EH (cell line): ENCODE measurements at places on chromosomes 16 and 17.
A peak's percentile ranks its signal among the peaks of the same experiment; 100 is the strongest.

GRCh38 chr16:56203052-56203451 lies 11.8 kb downstream of the GNAO1 start:
- DNase-seq, result peak; percentile 58

DNA sequence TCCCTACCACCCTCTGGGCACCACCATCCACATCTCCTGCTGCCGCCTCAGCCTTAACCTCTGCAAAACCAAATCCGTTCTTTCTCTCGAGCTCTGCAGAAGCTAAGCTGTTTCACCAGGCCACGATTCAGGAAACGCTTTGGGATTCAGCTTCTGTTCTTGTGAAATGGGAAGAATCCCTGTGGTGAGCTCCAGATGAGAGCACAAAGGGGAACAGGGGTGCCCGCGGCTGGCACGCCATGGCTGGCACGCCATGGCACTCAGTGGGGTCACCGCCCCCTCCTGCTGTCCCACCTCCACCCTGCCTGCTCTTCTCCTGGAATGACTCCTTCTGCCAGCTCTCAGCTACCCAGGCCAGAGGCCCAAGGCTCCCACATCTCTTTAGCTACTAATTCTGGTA lies 5.7 kb downstream of the QPRT start:
- DNase-seq, result no peak

GRCh38 chr16:30715750-30716445 lies 16.9 kb downstream of the SRCAP start:
- peak; percentile 72 for DNase-seq

- DNase-seq, result no peak
Measured at GRCh38 chr16:73368715-73369114, 320.8 kb upstream of the ZFHX3 start.

- no peak for DNase-seq
Measured at GRCh38 chr17:9330611-9331271, 244.9 kb downstream of the STX8 start.

DNA sequence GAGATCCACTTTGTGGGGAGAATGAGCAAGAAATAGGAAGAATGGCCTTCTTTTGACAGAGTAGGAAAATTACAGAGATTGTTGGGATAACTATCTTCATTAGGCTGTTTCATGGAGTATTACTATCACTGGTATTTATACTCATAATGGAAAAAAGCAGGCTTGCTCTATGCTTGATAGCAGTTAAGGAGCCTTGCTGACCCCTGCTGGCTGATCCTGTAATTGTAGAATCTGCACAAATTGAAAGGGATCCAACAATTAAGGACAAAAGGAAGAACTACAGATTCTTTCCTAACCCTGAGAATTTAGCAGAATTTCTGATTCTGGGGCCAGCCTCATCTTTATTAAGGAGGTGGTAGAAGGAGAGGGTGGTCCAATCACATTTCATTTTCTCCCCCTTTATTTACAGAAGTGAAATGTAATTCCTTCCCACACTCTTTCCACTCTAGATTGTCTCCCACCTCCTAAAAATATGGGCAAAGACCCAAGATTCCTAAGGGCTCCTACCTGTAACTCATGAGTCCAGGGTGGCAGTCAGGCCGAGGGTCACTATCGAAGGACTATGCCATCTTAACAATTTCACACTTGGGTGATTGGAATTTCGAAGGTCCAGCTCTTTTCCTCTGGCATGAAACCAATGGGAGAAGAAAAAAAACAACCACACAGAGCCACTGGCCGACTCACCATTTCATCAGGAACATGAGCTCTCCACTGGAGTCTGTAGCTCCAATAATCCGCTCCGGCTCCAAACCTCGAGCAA lies 26.3 kb downstream of the NFE2L1 start:
- DNase-seq, result peak; percentile 83

GRCh38 chr17:79970576-79971068 lies 65.0 kb downstream of the TBC1D16 start:
- DNase-seq, result peak; percentile 18

DNA sequence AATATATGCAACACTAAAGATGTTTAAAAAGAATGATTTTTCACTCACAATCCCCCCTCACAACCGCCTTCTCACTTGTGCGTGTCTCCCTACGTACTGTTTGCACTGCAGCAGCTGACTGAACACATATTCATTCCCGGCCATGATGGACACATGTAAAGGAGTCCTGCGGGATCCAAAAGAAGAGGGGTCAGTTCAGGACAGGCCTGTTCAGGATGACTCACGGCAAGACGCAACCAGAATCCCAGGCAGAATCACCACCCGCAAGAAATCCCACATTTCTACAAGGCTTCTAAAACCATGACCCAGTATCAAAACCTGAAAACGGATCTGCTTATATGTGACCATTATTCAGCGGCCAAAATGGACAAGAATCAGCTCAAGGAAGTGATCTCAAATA lies 52.3 kb downstream of the CYB5D2 start:
- DNase-seq, result peak; percentile 58
